ENCODE measurements at places on chromosomes 1 and 21.

DNA sequence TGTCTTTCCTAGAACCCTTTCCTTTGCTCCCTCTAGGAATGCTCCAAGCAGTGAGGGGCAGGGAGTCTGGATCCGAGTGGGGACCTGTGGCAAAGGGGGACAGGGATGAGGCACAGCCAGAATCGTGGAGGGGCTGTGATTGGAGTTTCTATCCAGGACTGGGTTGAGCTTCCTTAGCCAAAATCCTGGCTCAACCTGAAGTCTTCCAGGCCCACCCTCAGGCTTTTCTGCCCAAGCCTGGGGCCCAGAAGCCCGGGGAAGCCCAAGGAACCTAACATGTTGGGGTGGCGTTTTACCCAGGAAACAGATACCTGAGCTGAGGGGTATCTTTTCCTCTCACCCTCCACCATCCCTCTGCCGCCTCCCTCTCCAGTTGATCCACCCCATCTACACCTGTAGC, 5.4 kb downstream of the MYOG start:
- DNase-seq: no peak

DNA sequence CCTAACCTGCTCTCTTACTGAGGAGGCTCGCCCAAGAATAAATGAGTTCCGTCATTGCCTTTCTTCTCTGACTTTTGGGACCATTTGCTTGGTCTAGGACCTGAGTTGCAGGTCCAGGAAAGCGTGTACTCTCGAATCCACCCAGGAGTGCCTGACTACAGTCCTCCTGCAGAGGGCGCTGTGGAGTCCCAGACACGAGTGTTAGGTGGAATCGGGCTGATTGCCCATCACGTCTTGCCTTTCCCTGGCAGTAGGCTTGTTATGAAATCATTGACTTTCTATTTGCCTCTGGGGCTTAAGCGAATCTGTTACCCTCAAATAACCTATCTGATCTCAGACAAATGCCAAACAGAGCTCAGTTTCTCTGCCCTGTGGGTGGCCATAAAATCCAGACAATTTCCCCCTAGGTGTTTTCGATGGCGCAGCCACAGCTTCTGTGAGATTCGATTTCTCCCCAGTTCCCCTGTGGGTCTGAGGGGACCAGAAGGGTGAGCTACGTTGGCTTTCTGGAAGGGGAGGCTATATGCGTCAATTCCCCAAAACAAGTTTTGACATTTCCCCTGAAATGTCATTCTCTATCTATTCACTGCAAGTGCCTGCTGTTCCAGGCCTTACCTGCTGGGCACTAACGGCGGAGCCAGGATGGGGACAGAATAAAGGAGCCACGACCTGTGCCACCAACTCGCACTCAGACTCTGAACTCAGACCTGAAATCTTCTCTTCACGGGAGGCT, at the start of gene IL20:
Gene IL20 (plus strand): TSS at position 685 of the 733 bp plus-strand sequence. CDS start 230 bp downstream, outside the sequence.
- peak; percentile 74 for DNase-seq

DNA sequence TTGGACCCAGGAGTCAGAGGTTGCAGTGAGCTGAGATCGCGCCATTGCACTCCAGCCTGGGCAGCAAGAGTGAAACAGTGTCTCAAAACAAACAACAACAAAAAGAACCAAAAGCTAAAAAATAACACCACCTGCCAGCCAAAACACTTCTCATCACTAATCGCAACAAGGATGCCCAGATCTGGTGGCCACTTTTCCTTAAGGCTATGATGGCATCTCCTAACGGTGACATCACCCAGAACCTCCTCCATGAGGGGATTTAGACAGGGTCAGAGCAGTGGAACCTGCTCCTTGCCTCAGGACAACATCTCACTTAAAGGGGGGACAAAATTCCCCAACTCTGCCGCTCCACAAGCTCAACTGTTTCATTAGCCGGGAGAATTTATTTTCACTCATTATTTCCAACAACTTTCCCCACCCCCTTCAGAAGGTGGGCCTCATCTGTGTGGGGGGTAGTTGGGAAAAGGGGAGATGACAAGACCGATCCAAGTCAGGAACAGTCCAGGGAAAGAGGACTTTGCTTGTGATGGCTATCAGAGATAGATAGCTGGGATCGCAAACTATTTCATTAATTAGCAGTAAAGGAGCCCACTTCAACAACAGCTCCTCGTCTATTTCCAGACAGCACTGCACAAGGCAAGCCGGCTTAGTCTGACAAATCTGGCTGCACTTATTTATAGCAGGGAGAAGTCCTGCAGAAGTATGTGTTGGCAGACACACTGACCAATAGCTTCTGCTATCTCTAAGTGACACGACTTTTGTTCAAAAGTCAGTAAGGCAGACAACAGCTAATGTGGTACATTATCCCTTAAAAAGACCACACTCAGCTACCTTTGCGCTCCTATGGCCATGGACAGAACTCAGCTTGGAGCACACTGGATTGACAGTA, 2.6 kb downstream of the PABPC4 start:
- no peak for DNase-seq

- DNase-seq: no peak
These were observed 17.4 kb downstream of the ZNF326 start for GRCh38 chr1:90012300-90012699.

- no peak for DNase-seq
These were observed 1.5 kb downstream of the SELENOF start for GRCh38 chr1:86912281-86912900.

DNA sequence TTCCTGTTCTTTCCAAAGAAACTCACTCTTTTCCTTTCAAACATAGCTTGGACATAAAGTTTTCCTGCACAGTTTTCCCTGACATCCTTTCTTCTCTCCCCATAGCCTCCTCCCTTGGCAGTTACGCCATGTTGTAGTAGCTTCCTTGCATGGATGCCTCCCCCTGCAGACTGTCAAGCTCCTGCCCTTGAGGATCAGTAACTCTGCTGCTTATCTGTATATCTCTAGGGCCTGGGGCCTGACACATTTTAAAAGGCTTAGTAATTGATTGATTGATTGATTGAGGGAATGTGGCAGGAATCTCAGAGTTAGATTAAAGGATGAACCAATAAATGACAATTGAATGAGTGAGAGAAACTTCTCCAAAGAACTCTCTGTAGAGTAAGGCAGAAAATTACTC, 143.7 kb downstream of the NEK7 start:
- no peak for DNase-seq

- DNase-seq: no peak
These were observed 67.0 kb upstream of the CACNA1E start for GRCh38 chr1:181416268-181416860.

DNA sequence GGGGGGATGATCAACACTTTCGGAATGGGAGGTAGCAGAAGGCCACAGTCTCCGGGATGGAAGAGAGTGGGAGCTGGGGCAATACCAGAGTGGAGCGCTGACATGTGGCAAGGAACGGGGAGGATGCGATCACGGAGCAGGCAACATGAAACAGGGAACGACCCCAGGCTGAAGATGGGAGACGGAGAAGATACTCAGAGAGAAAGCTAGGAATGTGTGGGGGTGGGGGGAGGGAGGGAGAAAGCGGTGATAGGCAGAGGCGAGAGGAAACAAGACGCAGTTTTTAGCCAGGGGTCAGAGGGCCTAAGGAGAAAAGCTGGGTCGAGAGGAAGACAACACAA, 577 bp downstream of the RAB3GAP2 start:
- no peak for DNase-seq

- no peak for DNase-seq
These were observed 55.4 kb downstream of the PTPRU start for GRCh38 chr1:29291756-29292155.

DNA sequence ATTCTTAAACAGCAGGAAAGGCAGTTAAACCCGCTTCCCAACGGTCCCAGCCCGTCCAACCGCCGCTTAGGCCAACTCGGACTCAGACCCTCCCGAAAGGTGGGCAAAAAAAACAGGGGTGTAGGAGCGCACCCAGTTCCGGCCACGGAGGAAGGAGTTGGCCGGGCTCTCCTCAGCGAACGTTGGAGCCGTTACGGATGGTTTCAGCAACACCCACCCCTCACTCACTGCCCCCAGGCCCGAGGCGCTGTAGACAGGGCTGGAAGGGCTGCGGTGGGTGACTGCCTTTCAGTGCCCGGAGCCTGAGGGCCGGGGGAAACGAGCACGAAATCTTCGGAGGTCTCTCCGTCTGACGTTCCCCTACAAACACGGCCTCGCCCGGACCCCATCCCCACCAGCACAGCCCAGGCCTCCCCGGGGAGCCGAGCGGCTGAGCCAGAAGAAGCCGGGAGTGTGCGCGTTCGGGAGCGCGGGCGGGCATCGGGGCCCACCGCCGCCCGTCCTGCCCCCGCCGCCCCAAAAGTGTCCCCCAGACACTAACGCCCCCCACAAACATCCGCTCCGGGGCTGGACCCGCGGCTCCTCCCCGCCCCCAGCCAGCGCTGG, 1.3 kb downstream of the KDM5B start:
- DNase-seq: no peak

DNA sequence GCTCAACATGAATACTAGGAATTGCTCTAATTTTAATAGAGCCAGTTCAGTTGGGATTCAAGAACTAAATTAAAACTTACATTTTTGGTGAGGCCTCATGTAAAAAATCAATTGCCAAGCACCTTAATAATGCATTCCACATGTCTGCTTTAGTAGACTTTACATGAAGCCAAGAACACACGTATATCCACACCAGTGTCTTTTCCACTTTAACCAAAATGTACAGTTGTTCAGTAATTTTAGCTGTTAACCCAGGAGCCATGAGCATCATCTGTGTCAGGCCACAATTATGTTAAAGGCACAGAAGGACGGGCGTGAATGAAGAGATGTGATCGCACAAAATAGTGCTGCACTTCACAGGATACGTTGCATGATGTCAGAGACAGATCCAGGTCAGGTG, 136.7 kb downstream of the TLR5 start:
- DNase-seq: no peak

- DNase-seq: no peak
These were observed 953 bp downstream of the TRIM46 start for GRCh38 chr1:155174324-155175280.

GRCh38 chr1:109816175-109816811, 52.6 kb upstream of the EPS8L3 start:
- no peak for DNase-seq

GRCh38 chr1:151134991-151135390, 11.4 kb downstream of the SEMA6C start:
- DNase-seq: no peak

GRCh38 chr1:88302843-88303486, 381.1 kb upstream of the PKN2 start:
- no peak for DNase-seq

GRCh38 chr1:239792157-239792556, 299.5 kb upstream of the FMN2 start:
- no peak for DNase-seq

DNA sequence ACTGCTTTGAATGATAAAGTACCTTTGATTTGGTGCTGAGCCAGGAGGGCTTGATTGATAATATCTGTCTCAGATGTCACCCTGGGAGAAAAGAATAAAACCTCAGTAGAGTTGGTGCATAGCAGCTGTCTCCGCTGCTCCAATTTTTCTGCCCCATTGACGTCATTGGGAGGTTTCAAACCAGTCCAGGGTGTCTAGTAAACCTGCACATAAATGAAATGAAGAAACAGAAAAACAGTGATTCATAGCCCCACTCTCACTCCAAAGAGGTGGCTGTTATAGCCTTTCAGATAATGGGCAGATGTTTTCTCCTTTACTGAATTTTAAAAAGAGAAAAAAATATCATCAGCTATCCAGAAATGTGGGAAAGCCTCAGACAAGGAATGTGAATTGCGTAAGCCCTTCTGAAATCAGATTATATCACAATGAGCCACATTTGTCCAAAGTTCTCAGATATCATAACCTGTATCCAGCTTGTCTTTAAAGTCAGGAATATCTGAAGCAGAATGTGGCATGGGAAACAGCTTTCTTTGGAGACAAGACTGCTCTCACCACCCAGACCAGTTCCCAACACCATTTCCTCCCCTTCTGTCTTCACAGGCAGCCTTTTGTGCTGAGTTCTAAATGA, 351.3 kb upstream of the SGIP1 start:
- DNase-seq: no peak

- no peak for DNase-seq
These were observed 82.9 kb downstream of the ITPKB start for GRCh38 chr1:226656201-226656600.

GRCh38 chr21:32119811-32120210, 159.0 kb downstream of the MIS18A start:
- no peak for DNase-seq

- DNase-seq: no peak
These were observed 996 bp upstream of the C1orf159 start for GRCh38 chr1:1116701-1117468.

- no peak for DNase-seq
These were observed 390.7 kb upstream of the ZP4 start for GRCh38 chr1:238281418-238281817.

DNA sequence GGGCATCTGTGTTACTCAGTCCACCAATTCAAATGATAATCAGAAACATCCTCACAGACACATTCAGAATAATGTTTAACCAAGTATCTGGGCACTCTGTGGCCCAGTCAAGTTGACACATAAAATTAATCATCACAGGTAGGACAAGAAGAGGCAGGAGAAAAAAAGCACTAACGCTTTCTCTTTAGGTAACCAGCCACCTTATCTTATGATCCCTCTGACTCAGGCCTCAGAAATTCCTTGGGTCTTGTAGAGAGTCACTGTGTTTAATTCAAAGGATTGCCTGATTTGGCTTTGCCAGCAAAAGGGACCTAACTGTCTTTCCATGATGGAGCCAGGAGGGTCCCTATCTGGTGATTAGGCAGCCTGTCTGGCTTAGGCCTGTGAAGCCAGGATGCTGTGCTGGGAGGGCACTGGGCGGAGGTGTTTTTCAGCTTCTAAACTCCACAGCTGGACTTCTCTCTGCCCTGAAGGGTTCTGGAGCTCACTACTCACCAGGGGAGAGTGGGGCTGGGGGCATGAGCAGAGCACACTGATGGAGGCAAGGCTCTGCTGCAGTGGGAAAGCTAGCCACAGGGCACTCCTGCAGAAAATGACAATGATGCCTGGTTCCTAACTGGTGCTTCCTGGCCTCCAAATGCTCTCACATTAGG, 36.4 kb upstream of the STUM start:
- DNase-seq: no peak

DNA sequence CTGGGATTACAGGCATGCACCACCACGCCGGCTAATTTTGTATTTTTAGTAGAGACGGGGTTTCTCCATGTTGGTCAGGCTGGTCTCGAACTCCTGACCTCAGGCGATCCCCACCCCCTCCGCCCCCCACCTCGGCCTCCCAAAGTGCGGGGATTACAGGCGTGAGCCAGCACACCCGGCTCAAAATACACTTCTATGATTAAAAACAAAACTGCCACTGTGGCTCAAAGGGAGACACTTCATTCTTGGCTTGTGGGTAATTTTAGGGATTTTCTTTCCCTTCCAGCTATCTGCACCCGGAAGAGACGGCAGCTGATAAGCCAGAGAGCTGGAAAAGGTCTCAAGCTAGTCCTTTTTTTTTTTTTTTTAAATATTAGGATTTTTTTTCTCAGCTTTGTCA, 24.5 kb downstream of the TMPRSS2 start:
- no peak for DNase-seq

GRCh38 chr1:13702425-13703127, 2.6 kb downstream of the PRDM2 start:
- peak; percentile 29 for DNase-seq
